ENCODE measurements at places on chromosomes 5 and 9. TPM values are rescaled to one million over a fixed set of nuclear protein-coding genes. Genes with fewer than 3 reads are reported as not detected.

The TTC16 gene
- total RNA-seq = not detected

The NACC2 gene
- total RNA-seq = 28.7 TPM

The ATP10B gene
- not detected for total RNA-seq

The JAK2 gene
- 18.6 TPM for total RNA-seq

The MRPS30 gene
- 72.6 TPM for total RNA-seq

The PCDHB3 gene
- total RNA-seq = 0.27 TPM

The RANBP6 gene
- 56.1 TPM for total RNA-seq

The SLC46A2 gene
- not detected for total RNA-seq

The FRMPD1 gene
- total RNA-seq = not detected

The BTNL8 gene
- total RNA-seq = not detected

The LECT2 gene
- total RNA-seq = not detected

The AIF1L gene
- total RNA-seq = 49.5 TPM
